Brain microvascular endothelial cell (primary cell): ENCODE measurements at places on chromosomes 6 and 20.
A peak's percentile ranks its signal among the peaks of the same experiment; 100 is the strongest.

DNA sequence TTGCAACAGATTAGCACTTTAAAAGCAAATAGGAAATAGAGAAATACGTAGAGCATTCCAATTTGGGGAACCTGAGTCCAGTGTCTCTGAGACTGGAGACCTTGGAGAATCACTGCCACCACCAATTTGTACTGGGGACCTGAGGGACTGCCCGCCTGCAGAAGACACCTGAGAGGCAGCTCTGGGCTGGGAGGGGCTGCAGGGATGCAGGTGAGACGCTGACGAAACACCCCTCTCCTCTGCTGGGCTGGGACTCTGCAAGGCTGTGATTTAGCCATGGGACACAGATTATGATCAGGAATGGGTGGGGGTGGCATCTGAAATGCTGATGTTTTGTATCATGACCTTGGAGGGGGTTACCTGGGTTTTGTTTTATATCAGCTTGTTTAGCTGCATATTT lies 7.0 kb upstream of the APMAP start:
- DNase-seq, result no peak

- DNase-seq, result no peak
Observed at GRCh38 chr6:151502499-151502898, 8.7 kb downstream of the CCDC170 start.

DNA sequence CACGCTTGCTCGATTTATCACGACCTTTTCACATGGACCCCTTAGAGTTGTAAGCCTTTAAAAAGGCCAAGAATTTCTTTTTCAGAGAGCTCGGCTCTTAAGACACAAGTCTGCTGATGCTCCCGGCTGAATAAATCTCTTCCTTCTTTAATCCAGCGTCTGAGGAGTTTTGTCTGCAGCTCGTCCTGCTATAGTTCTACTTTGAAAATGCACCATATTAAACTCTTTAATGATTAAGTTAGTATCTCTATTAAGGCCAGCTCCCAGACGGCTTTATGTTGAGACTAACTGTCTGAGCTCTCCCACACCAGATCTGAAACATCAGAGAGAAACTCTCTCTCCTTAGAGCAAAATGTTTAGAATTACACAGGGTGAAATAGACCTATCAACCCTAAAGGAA lies 18.0 kb upstream of the GSTA3 start:
- DNase-seq, result no peak

GRCh38 chr20:23018432-23018831 lies 16.7 kb upstream of the SSTR4 start:
- no peak for DNase-seq

DNA sequence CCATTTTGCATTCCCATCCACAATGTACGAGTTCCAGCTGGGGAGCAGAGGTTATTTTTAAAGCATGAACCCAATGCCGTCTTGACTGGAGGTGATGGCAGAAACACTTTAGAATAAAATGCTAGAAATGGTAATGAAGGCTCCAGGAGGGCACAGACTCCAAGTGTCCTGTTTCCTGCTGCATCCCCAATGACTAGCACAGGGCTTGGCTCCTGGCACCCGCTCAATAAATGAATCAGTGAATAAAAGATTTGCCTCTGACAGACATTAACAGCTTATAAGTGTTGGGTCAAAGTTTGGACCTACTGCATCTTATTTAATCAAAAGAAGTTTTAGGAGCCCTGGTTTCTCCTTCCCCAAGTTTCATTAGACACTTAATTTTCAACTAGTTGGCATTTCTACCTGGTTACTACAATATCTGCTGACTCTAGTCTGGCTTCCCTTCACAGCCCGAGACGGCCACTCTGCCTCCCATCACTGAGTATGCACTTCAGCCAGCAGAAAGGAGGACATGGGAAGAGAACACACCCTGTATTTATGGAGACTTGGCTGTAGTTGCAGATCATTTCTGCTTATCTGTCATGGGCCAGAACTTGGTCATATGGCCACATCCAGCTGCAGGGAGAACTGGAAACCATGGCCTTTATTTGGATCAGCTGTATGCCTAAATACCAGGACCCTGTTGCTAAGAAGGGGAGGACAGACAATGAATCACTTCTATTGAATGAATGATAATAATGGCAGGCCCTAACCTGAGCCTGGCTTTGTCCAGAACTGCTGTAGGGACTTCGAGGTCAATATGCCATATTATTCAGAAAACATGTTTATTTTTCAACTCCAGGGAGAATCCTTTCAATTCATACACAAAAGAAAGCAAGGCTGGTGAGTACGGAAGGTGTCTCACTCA lies 63.1 kb downstream of the TTI1 start:
- DNase-seq, result no peak

- DNase-seq, result no peak
Observed at GRCh38 chr20:22425344-22426295, 158.8 kb downstream of the FOXA2 start.

DNA sequence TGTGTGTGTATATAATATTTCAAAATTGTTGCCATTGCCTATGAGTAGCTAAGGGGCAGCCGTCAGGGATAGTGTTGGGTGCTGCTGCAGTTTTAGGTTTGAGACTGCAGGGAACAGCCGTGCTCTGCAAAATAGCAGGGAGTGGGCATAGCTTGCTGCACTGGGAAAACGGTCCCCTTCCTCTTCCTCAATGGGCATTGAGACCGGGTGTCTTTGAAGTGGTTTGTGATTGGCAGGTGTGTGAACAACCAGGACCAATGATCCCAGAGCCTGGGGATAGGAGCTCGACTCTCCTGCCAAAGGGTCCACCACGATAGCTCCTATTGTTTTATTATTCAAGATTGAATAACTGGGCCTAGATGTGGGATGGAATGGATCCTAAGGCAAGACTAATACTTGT lies 5.1 kb upstream of the EBF4 start:
- DNase-seq, result no peak

DNA sequence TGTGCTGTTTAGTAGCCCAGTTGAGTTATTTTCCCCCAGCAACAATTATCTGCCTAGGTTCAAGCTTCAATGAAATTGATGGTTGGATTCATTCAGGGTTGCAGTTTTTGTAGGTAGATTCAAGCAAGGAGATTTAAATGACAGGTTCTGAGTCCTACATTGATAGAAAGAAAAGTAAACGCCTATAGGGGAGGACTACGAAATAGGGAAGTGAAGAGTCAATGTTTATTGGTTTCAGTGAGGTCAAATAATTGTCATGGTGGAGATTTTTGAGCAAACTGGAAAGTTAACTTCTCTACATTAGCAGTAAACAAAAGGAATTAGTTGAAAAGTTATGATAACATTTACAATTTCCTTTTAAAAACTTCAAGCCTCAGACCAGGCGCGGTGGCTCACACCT lies 734 bp upstream of the WFDC13 start:
- no peak for DNase-seq

- no peak for DNase-seq
Observed at GRCh38 chr6:493840-494239, 102.3 kb downstream of the IRF4 start.

DNA sequence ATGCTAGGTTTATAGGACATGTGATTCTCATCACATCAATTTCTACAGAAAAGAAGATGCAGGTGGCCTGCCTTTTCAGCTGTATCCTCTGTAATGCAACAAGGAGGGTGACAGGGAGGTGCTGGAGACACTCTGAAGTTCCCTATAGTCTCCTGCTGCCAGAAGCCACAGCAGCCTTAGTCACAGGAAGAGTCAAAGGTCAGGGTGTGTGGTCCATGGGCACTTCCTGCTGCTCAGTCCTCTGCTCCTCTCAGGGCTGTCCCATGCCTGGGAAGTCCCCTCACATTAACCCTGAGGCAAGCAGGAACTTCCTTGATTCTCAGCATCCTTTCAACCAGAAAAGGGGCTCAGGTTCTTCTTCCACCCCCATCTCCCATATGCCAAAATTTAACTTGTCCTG lies 144.8 kb upstream of the FOXA2 start:
- DNase-seq, result peak; percentile 12

DNA sequence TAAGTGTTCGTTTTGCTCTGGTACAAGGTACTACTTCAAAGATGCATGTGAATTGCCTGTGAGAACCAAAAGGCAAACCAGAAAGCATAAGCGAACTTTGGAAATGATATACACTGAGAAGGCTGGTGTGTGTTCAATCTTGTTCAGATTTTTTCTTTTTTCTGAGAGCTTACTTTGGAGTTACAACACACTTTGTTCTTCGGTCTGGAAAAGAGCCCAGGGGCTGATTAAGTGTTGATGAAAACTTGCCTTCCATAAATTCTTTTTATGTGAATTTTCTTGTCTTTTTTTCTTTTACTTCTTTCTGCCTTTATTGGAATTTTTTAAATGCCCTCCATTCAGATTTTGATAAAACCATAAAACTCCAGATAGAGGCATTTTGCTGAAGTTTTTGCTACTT lies 395.1 kb upstream of the SASH1 start:
- no peak for DNase-seq

- no peak for DNase-seq
Observed at GRCh38 chr6:11972806-11973205, 39.3 kb upstream of the HIVEP1 start.

- no peak for DNase-seq
Observed at GRCh38 chr6:75287424-75287823, 2.8 kb upstream of the TMEM30A start.

- no peak for DNase-seq
Observed at GRCh38 chr6:163314791-163315470, 99.6 kb upstream of the QKI start.

- DNase-seq, result no peak
Observed at GRCh38 chr6:108895571-108895970, 47.3 kb downstream of the ARMC2 start.

DNA sequence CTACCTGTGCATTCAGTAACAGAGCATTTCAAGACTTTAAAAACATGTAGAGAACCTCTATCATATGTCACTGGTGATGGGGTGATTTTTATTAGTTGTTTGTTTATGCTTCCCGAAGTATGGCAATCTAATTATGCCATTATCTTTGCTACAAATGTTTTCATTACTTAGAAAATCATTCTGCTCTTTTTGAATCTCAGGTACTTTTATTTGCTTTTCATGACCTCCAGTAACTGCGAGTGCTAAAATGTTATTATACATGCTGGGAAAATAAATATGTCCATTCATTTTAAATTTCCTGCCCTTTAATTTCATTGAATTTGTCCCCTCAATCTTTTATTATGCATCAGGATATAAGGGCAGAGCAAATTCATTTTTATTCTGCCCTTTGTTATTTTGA lies 515.7 kb downstream of the NKAIN2 start:
- no peak for DNase-seq

GRCh38 chr6:46220352-46221221 lies 49.8 kb upstream of the ENPP5 start:
- no peak for DNase-seq

- DNase-seq, result no peak
Observed at GRCh38 chr6:125844989-125845388, 54.2 kb downstream of the NCOA7 start.

- DNase-seq, result no peak
Observed at GRCh38 chr6:32659856-32660595, 6.4 kb downstream of the HLA-DQB1 start.

GRCh38 chr6:128836761-128837160 lies 46.2 kb upstream of the LAMA2 start:
- DNase-seq, result no peak

DNA sequence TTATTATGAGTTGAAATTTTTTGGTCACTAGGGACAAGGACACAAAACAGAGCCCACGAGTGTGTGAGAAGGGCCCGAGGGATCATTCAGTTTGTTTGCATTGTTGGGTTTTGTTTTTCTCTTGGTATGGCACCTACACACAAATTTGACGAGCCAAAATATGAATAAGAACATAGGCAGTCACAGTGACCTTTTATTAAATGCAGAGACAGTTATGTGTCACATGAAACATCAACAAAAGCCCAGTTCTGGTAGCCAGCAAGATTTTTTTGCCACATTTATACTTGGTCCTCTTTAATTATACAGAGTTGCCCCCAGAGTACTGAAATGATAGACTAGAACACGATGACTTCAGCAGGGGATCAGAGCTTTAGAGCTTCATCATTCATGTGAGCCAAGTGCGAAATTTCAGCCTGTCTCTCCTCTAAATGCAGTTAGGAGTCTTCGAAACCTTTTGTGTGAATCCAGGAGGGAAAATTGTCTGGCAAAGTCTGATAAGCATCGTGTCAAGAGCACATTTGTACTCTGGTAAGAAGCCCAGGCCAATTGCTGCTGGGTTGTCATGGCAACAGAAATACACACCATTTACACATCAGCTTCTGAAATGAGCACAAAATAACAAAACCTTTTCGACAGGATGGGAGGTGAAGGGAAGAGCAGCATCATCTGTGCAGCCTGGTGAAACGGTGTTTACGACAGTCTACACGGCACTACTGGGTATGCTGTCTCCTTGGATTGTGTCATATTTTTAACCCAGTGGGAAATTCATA lies 79.2 kb upstream of the RIPOR2 start:
- DNase-seq, result peak; percentile 77

DNA sequence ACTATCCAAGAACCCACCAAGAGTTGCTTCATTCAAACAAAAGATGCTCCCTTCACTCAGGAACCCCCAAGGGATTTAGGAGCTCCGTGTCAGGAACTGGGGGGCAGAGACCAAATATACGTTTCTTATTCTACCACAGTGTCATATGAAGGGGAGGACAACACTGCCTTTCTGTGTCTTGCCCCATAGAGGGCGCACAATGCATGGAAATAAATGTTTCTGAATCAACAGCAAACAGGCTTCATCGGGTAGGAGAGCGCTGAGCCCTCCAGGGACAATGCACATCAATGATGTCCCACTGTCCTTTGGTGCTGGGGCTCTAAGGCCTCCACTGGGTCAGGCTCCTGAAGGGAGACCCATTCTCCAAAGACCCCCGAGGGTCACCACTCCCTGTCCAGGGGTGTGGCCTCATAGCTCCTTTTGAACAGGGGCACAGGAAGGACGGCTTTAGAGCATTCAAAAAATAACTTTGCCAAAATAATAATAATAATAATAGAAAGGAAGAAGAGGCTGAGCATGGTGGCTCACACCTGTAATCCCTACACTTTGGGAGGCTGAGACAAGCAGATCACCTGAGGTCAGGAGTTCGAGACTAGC lies 31.1 kb downstream of the PLG start:
- DNase-seq, result peak; percentile 50

GRCh38 chr6:24481449-24481848 lies 7.9 kb downstream of the GPLD1 start:
- DNase-seq, result no peak

DNA sequence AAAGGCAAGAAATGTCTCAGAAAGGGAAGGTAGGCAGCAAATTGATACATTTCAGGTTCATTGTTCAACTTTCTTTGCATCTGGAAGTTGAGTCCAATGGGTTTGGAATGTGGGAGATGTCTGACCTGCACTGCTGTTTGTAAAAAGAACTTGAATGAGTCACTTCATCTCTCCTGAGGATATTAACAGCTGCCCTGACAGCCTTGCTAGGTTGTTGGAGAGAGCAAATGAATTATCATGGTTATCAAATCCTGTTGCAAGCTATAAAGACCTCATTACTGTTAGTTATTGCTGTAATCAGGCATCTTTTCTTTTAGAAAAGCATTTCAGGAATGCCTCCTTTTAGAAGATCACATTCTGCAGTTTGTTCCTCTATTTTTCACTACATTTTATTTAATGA lies 23.0 kb upstream of the FLRT3 start:
- no peak for DNase-seq
